ENCODE measurements at places on chromosomes 12 and 14.

DNA sequence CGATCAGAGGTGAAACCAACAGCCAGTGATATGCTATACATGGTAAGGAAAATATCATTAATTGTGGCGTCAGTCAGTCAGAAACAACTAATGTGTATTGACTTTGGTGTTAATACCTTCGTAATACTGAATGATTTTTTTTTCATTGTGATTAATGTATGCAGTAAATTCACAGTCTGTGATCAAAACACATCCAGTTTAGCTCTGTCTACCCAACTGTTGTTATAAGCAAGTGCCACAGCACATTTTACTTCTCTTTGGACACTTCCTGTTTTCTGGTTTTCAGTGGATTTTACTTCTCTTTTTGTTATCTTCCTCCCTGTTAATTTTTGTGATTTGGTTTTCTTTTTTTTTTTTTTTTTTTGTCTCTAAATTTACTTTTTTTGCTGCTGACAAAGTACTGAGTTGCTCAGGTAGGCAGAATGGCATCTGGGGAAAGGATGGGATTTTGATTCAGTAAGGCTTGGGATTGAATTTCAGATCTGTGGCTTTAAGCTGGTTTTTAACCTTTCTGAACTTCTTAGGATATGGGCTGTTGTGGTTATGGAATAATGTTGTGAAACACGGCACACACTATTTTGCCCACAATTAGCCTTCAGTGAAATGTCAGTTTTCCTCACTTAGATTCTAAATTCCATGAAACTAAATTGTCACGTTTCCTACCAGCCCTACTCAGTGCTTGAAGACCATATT is 604 bp downstream of the GLIPR1 start:
- DNase-seq = peak; percentile 60

DNA sequence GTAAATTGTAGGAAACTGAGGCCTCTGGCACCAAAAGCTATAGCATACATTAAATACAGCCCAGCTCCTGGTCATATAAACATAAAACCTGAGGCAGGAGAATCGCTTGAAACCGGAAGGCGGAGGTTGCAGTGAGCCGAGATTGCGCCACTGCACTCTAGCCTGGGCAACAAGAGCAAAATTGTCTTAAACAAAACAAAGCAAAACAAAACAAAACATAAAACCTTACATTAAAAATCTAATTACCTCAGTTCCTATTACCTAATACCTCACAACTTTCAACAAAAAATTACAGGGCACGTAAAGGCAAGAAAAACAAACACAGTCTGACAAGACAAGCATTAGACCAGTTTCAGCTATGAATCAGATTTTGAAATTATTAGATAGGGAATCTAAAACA is 36.7 kb downstream of the TMEM116 start:
- DNase-seq = no peak

DNA sequence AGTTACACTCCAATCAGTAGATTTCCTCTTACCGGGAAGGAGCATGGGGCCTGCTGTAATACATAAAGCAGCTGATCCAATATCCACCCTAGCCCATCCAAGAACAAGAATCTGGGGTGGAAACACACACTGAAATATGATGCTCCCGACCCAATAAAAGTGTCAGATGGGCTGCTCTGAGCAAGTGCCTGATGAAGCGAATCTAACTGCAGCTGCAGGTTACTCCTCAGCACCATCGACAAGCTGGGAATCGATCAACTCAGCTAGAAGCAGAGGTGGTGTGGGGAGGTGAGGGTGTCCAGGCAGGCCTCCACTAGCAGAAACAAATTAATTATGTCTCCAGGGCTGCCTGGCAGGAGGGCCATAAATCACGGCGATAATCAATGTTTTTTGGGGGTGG is 64.0 kb upstream of the WSCD2 start:
- no peak for DNase-seq

GRCh38 chr14:64970041-64970440 is 2.1 kb downstream of the RAB15 start:
- no peak for DNase-seq

GRCh38 chr12:75556311-75556899 is 45.0 kb upstream of the KRR1 start:
- no peak for DNase-seq

DNA sequence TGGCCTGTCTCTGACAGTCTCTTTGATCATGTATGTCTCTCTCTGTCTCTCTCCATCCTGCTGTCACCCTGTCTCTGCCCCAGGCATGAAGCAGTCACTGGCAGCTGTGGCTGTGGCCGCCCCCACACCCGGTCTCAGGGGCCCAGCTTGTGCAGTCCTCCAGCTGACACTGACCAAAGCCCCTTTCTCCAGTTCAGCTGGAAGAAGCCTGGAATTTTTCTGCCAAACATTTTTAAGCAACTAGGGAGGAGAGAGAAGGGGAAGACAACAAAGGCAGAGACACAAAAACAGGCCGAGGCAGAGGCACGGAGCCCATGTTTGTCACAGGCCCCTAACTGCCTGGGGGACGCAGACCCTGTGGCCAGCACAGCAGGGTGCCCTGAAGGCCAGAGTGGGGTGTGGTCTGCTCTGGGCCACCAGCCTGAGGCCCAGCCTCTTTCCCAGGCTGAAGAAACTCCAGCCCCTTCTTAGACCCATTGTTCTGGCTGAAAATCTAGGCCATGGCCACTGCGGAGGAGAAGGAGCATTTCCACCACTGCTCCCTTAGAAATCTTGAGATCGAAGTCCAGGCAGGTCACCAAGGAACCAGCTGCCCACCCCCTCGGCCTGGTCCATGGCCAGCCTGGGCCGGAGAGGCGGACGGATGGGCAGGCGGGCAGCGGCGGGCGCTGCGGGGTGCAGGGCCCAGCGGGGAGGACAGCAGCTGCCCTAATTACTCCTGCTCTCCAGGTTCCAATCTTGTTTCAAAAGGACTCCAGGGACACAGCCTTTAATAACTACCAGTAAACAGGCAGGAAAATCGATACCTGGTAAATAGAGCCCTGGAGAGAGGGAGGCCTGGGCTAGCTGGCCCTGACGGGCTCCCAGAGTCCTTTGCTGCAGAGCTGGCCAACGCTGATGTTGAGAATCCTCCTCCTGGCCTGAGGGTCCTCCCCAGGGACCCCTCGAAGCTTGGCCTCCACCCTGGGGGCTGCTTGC is 14.9 kb downstream of the DTX1 start:
- peak; percentile 49 for DNase-seq

- peak; percentile 48 for DNase-seq
Observed at GRCh38 chr14:94936401-94936892, 166.5 kb upstream of the GSC start.

Data from pons (tissue), 1 donor.